CD4-positive, alpha-beta T cell treated with Interleukin-21 for 1 hour (primary cell): ENCODE measurements at places on chromosomes 5 and 9.
A peak's percentile ranks its signal among the peaks of the same experiment; 100 is the strongest.

DNA sequence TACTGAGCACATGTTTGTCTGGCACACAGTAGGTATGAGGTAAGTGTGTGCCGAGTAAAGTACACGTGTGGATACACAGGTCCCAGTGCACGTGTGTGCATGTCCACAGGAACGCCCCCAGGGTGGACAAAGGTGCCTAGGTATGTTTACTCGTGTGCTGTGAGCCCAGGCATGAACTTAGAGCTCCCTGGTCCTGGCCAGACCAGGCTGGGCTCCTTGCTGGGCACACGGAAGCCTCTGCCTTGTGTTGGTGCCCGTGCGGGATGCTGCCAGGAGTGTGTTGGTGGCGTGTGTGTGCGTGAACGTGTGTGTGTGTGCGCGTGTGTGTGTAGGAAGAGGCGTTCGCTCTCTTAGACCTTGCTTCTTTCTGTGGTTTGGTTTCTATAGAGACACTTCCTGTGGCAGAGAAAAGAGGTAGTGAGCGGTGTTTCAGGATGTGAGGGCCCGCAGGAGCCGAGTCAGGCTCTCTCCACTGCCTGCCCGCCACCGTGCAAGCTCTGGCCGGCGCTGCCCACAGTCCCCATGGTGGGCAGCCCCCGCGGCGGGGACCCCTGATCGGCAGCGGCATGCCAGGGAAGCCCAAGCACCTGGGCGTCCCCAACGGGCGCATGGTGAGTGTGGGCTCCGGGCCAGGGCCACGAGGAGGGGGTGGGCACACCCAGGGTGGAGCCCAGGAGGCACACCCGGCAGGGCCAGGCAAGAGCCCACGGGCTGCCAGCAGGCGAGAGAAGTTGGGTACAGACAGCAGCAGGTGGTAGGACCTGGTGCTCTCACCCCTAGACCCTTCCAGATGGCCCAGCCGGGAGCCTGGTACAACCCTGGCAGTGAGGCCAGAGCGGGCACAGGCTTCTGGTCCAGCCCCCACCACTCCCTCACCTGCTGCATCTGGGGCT lies at the start of gene RGS14:
RGS14 (plus strand) TSS at position 466 of the 893 bp plus-strand sequence; CDS start at position 567, 101 bp downstream.
- DNase-seq, result peak; percentile 88

DNA sequence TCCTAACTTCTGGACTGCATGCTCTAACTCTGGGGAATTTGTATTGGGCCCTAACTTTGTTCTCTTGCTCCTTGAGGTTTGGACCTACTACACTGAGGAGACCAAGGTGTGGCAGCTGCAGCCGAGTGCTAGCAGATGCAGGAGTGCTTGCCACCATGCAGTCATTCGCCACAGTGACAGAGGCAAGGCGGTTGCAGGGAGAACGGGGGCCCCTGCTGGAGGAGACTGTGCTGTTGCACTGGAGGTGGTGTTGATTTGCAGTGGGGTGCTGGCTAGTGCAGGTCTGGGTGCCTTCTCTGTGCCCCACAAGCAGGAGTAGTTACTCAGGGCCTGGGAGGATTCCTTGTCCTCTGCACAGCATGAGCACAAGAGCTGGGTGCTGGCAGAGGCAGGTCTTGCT lies 22.4 kb upstream of the DIRAS2 start:
- no peak for DNase-seq

DNA sequence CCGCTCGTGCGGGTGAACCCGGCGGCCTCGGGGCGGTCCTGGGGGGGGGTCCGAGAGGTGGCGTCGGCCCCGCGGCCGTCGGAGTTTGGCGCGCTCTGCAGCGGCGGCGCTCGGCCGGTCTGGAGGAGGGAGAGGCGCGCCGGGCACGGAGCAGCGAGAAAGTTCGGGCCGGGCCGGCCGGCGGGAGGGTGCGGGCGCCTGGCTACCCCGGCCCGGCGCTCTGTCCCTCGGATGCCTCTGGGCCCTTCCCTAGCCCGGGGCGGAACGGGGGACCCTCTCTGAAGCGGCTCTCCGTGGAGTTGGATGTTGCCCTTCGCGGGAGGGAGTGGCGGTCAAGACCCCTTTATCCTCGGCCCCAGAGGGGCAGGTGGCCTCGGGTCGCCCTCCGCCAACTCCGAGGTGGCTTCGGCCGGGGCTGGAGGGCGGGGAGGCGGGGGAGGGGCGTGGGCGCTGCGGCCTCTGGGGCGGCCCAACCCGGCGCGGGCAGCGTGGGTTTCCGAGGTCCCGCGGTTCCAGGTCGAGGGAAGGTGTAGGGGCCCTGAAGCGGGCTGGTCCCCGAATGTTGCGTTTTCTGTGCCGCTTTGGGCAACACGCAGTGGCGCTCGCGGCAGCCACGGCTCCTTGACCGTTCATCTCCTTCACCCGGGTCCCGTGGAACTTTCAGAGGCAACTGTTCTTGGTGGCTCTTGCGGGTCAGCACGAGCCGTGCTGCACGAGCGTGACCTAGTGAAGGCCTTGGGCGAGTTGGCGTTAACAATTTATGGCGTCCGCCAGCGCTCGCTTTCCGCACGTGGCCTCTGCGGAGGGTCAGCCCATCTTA lies 290.5 kb downstream of the DOCK8 start:
- DNase-seq, result no peak

GRCh38 chr5:93599399-93600120 lies 16.5 kb downstream of the NR2F1 start:
- DNase-seq, result no peak

DNA sequence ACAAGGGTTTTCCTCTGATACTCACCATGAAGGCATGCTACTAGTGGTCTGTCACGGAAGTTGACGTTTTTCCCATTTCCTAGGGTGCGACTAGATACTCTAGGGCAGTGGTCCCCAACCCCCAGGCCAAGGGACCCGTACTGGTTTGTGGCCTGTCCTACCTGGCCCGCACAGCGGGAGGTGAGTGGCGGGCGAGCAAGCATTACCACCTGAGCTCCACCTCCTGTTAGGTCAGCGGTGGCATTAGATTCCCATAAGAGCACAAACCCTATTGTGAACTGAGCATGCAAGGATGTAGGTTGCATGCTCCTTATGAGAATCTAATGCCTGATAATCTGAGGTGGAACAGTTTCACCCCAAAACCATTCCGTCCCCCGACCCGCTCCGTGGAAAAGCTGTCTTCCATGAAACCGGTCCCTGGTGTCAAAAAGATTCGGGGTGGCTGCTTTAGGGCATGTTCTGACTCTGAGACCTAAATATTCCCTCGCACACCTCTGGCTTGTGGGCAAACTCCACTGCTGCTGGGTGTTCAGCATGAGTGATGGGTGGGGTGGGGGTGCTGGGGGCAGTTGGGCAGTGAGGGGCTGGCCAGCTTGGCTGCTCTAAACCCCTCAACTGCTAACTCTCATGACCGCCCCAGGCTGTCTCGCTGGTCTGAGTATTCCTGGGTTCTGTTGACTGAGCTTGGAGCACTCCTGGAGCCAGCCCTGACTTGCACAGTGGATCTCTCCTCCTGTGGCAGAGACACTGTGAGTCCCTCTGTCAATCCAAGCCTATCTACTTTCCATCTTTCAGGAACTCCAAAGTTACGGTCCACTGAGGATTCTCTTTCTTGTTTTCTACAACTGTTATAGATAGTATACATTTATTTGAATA lies 78.3 kb upstream of the NEK6 start:
- DNase-seq, result no peak

DNA sequence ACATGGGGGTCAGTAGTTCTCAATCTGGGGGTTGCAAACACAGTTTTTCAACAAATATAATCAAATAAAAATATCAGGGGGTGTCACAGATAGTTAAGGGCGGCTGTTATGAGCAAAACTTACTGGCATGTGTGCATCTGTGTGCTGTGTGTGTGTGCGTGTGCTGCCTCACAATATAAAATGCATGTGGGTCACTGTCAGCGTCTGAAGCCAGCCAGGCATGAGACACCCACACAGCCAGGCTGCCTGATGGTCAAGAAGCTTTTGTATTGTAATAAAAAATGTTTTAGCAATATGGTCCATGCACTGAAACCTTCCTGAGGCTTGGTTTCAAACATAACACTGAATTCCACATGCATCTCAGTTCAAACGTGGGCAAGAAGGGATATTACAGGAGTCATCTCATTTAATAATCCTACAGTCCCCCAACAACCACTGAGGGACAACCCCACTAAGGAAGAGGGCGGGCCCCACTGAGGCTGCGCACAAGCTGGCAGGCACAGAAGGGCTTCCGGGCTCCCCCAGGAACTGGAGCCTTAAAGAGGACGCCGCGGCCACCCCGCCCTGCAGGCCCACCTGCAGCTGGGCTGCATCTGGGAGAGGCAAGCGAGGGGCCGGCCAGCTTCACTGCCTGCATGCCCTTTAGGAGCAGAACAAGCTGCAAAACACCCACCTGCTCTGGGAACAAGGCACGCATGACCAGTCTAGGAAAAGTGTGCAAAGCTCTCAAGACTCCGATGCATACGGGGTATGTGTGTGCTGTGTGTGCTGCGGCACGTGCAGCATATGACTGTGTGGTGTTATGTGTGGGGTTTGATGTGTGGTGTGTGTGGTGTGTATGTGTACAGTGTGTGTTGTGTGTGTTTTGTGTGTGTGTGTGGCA lies 14.1 kb downstream of the SEMA4D start:
- DNase-seq, result peak; percentile 75

DNA sequence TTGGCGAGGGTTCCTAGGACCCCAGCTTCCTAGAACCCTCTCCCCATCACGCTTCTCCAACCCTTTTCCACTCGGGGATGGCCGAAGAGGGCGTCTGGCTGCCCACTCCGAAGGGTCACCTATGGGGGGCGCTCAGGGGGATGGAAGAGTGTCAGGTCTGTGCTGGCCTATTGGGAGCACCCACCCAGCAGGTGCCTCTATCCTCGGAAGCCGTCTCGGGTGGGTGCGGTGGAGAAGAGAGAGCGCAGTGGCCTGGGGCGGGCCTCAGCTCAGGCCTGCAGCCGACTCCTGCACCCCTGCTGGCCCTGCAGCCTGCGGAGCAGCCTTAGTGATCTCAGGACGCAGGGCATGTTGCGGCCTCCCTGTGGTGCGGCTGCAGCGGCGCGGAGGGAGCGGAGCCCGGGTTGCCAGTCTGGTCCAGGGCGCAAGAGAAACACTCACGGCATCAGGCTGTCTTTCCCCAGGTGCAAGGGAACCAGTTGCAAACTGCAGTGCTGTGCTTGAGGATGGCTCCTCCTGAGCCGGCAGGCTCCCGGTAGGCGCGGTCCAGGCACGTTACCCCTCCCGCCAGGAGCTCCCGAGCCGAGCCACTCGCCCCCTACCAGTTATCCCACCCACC lies 1.5 kb upstream of the IRX2 start:
- DNase-seq, result no peak

GRCh38 chr5:6465831-6466790 lies 17.5 kb downstream of the UBE2QL1 start:
- no peak for DNase-seq

DNA sequence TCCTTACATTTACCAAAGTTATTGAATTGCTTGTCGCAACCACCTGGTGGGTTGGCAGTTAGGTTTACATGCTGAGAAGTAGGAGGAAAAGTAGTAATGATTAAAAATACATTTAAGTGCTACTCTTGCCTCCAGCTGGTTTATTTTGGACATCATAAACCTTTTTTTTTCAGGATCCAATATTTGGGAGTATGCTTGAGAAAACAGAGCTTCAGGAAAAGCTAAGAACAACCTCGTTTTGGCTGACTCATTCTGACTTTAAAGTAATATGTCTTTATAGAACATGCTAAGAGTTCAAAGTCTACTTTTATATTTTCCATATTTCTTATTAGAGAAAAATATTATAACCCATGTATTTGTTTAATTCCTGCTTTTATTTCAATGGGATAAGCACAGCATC lies 41.7 kb upstream of the BNC2 start:
- DNase-seq, result no peak

DNA sequence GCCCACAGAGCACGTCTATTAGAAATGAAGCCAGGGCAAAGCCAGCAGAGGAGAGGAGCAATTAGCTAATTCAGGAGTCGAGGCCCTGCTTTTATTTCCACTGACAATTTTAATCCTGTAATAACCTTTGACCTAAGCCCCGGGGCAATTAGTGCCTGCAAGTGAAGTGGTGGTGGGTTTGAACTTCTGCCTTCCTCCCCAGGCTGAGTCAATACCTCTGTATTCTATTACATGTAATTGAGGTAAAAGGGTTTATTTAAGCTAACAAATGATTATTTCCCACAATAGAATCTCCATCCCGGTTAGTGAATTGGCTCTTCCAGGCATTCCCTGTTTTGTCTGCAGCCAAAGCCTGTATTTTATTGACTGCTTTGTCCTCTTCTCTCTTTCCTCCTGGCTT lies 49.9 kb downstream of the FGF18 start:
- DNase-seq, result no peak

DNA sequence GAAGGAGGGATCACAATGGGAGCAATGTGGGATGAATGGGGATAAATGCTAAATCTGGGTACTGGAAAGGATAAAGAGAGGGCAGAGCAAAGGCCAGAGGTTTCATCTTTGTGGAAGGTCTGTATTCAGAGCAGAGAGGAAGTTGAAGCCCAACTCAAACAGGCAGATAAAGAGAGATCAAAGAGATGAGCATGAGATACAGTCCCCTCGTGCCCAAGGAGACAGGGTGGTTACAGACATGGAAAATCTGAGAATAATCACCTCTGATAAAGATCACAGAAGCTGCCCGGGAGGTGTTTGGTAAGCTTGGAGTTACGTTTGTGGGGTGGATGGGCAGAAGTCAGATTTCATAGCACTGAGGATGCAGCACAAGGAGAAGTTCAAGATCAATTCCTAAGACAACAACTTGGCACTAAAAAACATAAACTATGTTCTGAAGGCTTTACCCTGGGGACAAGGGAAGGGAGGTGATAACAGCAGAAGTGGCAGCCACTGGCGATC lies 459 bp upstream of the ERAP2 start:
- peak; percentile 47 for DNase-seq
